ENCODE measurements at places on chromosomes 7 and 10. TPM values are rescaled to one million over a fixed set of nuclear protein-coding genes. Genes with fewer than 3 reads are reported as not detected.
A peak's percentile ranks its signal among the peaks of the same experiment; 100 is the strongest.

- no peaks in the 10 kb centered on the region for H3K27me3 ChIP-seq
- no peaks in the 10 kb centered on the region for H3K4me1 ChIP-seq
- H3K4me3 ChIP-seq, result no peak overlapping the region
Observed at GRCh38 chr7:42445691-42446090, 208.7 kb upstream of the GLI3 start.

- no peak for DNase-seq
- H3K4me3 ChIP-seq, result no peak overlapping the region
- peaks cover 12% of the 10 kb centered on the region for H3K36me3 ChIP-seq
- H3K27ac ChIP-seq, result peak overlapping the region; percentile 93
- peaks cover 58% of the 10 kb centered on the region for H3K4me1 ChIP-seq
Observed at GRCh38 chr7:43645699-43646226, 62.9 kb downstream of the STK17A start.

SPDYE2B gene
- not detected for total RNA-seq

FGFBP3 gene
- 0.26 TPM for total RNA-seq

Measured in right atrium auricular region (tissue), 2 donors.